ENCODE measurements at places on chromosomes 11 and 22.

DNA sequence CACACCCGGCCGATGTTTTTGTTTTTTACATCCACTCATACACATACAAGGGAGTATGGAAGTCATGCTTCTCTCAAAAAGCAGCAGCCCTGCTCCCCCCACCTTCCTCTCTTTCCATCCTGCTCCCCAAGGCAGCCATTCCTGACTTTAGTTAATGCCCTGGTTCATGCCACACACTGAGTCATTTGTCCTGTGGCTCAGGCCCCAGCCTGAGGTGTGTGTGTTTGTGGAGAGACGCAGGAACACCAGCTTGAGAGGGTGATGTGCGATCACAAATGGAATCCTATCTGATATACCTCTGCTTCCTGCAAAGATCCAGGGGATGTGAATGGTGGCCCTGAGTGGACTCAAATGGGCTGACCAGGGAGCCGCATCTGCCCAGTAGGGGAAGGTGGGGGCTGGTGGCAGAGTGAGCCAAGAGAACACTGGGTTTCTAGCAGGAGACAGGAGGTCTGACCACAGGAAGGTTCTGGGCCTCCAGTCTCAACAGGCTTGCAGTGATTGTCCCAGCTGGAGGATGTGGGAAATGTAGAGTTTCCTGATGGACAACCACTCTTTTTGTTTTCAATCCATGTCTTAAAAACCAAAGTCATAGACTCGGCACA lies 86.7 kb downstream of the OSBP2 start:
- DNase-seq = no peak

DNA sequence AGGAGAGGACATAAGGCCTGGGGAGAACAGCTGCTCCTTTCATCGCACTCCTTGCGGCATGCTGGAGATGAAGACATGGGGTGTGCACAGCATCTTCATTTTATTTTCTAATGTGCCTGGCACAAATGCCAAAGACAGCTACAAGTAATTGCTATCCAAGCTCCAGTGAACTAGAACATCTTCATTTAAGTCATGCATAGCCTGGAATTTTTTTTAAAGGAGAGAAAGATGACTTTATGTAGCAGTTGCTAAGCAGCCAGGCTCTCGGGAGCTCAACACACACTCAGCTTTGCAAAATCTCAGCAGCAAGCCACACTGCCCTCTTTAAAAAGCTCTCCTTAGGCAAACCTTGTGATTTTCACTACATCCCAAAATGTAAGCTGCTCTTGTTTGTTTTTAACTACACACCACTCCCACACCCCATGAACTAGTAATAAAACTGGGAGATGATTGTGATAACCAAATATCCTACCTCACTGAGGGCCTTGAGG lies 164.5 kb upstream of the POU2AF2 start:
- peak; percentile 68 for DNase-seq

GRCh38 chr11:78638704-78639380 lies 64.2 kb upstream of the NARS2 start:
- no peak for DNase-seq

GRCh38 chr11:11876458-11876857 lies 34.7 kb downstream of the USP47 start:
- DNase-seq = no peak

DNA sequence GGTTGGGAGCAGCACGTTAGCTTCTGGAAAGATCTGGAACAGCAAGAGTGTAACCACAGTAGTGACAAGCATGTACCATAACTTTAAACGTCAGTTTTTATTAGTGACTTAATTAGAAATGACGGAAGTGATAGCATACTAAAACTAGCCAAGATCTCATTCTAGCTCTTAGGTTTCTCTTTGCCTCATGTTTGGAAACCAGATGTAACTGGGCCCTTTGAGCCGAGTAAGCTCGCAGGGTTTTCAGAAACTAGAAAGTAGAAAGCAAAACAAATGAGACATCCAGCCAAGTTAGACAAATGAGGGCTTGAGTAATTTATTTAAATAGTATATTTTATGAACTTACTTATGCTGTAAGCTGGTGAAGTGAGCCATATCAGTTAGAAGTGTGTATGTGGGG lies 40.2 kb upstream of the SLC5A12 start:
- DNase-seq = no peak

GRCh38 chr11:117855912-117856651 lies 20.4 kb downstream of the FXYD6 start:
- no peak for DNase-seq

DNA sequence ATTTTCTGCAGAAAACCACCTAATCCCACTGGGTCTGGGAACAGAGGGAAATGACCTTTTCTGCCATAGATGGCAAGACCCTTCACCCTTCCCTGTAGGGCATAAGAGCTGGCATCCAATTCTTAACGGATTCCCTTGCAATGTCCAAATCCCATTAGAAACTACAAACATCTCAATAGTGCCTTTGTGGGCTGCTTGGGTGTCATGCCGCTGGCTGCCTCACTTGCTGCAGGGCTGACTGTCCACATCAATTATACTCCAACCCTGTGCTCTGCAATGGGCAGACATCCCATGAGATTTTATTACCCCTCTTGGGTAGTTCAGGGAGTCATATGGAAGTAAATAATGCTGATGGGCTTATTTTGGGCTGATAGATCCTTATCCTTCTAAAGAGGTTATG lies 7.3 kb downstream of the GRAP2 start:
- no peak for DNase-seq

GRCh38 chr11:63619967-63620366 lies 5.7 kb upstream of the PLAAT3 start:
- no peak for DNase-seq

DNA sequence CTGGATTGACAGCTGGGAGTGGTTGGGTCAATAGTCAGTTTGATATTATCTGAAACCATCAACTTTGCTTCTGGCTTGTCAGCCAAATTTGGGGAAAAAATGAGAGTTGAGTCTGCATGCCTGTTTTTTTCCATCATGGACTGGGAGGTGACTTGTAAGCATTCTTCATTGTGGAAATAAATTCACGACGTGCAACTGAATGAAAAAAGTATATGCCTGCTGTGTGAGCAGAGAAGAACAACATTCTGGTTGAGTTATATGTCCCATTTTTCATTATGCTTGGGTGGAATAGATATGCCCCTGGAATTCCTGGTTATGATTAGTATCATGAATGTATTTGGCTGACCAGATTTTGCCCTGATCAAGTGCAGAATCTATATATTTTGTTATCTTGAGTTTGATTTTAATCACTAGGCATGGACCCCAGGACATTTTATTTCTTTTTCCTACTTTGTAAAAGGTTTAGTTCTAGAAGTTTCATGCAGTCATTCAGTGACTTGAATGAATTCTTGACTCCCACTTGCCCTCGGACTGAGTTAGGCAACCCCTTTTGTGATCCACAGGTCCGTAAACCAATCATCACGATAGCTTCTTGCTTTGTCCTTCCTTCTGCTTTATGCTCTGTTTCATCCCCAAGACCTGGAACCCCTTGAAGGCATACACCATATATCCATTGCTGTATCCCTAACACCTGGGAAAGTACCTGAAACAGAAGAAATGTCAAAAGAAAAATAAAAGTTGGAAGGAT lies 205.8 kb downstream of the NAV2 start:
- no peak for DNase-seq

- DNase-seq = no peak
Observed at GRCh38 chr11:288478-289397, at the start of gene PGGHG. Gene PGGHG, plus strand, starts transcription at chr11:289126. Its CDS starts 691 bp downstream, at chr11:289817.

DNA sequence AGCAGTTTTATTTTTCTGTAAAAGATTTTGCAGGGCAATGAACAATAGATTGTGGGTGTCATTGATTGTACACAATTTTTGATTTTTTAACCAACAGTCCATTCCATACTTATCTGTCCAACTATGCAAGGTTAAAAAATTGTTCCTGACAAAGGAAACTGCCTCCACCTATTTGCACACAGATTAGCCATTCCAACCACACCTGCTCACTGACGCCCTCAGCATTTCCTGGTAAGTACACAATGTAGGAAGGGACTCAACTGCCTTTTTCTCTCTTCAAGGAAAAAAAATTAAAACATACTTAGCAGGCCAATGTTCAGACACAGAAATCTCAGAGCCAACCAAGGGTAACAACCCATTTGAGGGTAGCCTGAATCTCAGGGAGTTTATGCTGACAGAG lies 4.3 kb upstream of the FUT4 start:
- DNase-seq = no peak

DNA sequence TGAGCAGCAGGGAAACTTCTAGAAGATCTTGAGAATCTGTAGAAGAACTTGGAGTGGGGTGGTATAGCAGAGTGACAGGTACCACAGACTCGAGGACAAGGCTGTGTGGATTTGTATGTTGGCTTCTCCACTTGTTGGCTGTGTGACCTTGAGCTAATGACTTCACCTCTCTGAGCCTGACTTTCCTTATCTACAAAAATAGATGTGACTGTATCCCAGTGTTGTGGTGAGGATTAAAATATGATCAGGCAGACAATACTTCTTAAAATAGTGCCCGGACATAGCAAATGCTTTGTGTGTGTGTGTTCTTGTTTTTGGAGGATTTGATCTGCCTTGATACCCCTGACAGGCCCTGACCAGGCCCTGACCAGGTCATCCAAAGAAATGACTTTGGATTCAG lies 40.8 kb downstream of the MYO18B start:
- DNase-seq = no peak

- DNase-seq = no peak
Observed at GRCh38 chr11:60318726-60319125, 8.3 kb upstream of the MS4A6E start.

DNA sequence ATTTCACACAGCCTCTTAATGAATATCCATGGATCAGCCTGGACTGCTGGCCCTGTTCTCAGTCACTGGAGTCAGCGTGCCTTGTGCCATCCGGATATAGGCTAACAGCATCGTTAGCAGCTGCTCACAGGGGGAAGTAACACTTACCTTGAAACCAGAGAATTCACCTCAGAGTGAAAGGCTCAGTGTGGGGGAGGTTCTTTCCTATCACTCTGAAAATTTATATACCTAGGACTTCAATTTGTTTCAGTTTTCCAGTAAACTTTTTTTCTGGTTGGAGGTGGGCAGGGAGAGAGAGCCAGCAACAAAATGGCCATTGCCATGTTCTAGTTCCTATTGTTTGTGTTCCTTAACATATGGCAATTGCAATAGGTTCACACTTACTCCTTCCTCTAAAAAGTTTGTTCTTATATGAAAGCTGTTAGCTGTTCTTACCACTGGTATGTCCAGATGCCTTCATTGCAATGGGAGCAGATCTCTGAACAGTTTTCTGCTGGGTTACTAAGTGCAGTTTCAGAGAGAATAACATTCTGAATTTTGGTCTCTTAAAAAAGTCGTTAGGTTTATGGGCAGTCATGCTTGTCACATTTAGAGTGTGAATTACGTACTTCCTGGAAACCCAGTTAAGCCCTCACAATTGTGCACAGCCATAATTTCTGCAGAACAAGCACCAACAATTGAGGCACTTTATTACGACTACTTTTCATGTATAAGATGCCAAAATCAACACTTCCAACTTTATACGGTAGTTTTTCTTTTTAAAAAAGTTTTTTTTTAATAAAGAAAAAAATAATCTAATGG lies 247.6 kb downstream of the CADM1 start:
- DNase-seq = no peak

DNA sequence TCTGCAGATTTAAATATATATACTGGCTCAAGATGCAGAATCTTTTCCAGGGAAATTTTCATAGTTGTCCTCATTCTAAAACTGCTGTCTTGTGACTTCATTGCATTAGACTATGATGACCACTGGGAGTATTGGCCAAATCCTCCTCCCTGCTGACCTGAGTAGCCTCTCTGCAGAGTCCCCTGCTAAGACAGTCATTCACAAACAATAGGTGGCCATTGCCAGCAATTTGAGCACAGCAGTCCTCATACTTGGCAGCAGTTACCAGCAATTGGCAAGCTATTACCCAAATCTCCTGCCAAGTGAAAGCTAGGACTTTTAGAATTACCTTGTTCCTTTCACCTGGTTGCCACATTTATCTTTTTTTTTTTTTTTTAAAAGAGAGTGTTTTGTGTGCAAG lies 325.8 kb downstream of the FAT3 start:
- DNase-seq = peak; percentile 0

DNA sequence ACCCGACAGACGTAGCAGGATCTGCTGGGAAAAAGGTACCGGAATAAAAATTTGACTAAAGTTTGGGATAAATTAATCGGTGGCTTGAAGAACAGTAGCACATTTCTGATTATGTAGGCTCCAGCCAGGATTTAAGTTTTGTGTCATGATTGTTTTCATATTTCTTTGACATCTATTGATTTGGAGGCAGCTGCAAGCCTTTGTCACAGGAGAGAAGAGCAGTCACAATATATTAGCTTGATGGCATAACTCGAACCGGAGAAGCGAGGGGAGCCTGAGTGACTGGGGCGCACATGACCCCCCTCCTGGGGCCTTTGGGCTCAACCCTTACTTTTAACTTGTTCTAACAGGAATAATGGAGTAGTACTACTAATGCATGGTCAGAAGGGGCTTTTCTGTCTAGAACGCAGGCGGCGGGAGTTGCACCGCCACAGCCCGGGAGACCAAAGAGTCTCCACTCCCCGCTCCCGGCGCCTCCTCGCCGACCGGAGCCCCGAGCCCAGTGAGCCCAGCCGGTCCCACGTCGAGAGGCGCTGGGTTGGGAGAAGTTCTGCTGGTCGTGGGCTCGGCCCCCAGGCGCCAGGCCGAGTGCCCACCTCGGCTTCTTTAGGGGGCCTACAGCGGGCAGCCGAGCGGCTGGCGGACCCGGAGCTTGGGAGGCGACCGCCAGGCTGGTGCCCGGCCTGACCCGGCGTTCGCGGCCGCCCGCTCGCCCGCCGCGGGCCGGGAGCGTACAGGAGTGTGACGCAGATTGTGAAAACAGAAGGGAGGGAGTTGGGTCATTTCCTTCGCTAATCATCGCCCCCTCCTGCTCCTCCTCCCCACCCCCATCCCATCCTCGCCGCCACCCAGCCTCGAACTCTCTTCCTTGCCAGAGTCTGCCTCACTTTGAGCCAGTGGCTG lies 15.7 kb upstream of the PAX6 start:
- DNase-seq = no peak

DNA sequence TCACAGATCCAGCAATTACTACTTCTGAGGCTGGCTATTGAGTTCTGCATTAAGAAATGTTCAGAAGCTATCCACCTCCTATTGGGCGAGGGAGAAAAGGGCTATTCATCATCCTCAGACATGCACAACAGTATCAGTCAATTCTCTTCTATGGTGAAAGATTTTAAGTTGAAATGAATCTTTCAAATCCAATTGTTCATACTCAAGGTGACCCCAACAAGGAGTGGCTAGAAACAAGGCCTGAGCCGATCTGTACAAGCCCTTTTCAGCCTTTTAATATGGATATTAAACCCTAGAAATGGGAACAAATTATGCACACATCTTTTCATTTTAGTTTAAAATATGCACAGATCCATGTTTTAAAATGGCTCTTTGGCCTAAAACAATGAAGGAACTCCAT lies 303.5 kb upstream of the PITPNB start:
- DNase-seq = no peak

All from hippocampal formation (tissue), 2 donors.